ENCODE measurements at places on chromosomes 11 and 22.

DNA sequence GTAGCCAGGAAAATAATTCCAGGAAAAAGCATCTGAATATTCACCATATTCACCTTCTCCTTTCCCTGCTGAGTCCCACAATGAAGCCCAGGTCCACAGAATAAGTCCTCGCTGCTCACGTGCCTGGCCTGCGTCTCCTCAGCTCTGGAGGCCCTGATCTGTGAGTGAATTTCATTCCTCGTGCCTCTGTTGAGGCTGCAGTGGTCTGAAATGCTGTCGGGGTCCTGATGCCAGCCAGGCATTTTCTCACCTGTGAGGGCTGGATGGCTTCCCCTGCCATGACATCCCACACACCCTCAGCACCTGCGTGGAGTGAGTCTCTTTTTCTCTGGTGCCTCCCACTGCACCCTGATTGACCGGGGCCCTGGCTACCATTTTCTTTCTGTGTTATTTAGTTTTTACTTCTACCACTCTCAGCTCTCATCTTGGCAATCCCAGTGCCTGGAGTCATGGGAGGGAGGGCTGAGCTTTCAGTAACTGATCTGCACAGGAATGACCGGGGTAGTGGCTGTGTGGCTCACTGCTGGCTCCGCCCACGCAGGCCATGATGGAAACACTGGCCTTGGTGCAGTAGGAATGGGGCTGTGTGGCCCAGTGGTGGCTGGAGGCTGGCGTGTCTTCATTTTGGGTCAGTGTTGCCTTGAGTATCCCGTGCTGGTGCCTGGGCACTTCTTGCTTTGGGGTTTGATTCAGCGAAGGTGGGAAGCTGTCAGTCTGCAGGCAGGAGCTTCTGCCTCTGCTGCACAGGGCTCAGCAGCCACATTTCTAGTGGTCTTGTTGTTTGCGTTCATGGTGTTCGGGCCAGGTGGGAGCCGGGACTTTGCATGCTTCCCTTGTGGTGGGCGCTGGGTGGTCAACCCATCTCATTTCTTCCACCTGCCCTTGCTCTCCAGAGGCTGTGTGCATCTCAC is 807.2 kb downstream of the TBC1D22A start:
- no peak for DNase-seq

DNA sequence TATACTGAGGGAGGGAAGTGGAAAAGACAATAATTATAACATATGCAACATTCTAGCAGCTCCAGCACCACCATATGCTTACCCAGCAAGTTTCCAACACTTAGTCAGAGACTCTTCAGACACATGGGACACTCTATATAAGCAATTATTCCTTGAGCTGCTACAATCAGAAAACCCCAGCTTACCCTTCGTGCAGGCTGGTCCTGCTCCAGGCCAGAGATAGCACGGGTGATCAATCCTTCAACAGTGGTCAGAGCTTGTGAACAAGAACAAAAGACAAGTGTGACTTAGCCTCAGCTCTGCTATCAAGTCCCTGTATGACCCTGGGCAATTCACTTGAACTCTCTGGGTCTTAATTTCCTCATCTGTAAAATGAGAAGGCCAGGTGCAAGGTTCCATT is 1.5 kb downstream of the ZPR1 start:
- DNase-seq: no peak

GRCh38 chr11:120235024-120235628 is 4.8 kb upstream of the POU2F3 start:
- DNase-seq: no peak

DNA sequence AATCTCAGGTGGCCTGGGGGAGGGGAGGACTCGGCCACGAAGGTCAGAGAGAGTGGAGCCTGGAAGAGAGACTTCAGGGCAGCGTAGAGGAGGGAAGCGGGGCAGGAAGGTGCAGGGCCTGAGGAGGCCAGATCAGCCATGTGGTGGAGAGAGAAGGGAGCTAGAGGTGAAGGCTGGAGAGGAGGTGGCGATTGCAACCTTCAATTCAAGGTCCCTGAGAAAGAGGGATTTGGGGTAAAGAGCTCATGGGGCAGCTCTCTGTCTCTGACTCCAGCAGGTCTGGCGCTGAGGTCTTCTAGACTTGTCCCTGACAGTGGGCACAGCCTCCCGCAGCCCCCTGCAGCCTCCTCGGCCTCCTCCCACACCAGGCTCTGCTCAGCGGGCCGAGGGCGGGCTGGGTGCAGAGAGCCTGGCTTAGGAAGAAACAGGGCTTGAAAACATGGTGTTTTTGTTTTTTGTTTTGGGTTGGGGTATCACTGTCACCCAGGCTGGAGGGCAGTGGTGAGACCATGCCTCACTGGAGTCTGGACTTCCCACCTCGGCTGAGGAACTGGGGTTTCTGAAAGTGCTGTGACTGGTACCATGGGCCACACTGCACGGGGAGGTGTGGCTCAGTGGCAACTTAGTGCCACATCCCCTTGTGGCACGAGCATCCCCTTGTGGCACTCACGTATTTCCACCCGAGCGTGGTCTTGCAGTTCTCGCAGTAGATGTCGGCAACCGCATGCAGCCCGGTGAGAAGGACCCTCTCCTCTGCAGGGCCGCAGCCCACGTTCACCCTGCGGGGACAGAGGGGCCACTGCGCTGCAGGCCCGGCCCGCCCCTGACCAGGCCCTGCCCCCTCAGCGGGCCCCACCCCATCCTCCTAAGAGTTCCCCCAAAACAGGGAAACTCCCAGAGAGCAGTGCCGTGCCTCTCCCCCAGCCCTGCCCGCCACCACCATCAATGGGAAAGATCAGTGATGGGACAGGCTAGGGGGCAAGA is 32.6 kb downstream of the YPEL1 start:
- DNase-seq: no peak

GRCh38 chr11:122363296-122363695 is 247.3 kb upstream of the BLID start:
- no peak for DNase-seq

DNA sequence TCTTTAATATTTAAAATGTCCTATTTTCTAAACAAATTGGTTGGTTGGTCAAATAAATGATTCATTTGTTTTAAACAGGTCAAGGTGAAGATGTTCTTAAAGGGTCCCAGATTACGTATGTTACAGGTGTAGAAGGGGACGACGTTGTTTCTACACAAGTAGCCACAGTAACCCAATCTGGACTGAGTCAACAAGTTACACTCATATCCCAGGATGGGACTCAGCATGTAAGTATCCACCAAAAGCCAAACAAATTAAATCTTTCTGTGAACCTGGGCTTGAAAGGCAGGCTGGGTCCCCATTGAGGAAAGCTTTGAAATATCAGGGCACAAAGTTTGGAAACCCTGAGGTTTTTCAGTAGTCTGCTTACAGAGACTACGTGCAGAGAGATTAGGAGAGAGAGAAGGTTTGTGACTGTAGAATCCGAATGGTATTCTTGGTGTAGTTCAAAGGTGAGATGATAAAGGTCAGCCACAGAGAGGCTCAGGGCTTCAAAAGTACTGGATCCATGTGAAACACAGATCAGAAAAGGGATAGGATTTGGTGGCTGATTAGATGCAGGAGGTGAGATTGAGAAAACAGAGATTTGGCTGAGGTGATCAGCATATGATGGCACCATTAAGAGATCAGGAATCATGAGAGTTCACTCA is 51.7 kb downstream of the ZNF143 start:
- no peak for DNase-seq

DNA sequence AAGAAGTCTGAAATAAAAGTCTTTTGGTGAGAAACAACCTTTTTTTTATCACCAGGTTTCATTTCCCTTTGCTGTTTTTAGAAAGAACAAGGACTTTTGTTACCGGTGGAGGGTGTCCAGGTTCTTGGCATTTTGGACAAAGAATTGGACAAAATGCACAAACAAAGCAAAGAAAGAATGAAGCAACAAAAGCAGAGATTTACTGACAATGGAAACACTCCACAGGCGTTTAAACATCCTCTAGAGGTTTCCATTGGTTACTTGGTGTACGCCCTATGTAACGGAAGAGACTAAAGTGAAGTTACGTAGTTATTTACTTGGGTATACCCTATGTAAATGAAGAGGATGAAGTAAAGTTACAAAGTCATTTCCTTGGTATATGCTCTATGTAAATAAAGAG is 1487.0 kb downstream of the LRRC4C start:
- DNase-seq: no peak

- DNase-seq: peak; percentile 33
Measured at GRCh38 chr11:104127828-104128227, 36.1 kb downstream of the PDGFD start.

- DNase-seq: no peak
Measured at GRCh38 chr11:120773501-120774031, 250.3 kb upstream of the TBCEL start.

DNA sequence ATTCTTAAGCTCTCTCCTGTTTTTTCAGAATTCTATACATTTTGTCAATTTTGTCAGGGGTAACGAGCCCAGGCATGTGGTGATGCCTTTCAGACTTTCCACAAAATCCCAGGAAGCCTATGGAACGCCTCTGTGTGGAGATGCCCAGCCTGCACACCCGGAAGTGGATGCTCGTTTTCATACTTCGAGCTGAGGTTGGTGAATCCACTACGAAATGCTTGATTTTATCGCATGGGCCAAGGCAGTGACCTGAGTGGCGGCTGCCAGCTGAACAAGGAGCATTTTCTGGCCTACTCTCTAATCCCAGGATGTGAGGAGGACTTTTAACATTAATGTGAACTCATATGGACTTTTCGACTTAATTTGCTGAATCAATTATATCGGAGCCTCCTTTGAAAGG is 426.7 kb upstream of the B3GAT1 start:
- no peak for DNase-seq

DNA sequence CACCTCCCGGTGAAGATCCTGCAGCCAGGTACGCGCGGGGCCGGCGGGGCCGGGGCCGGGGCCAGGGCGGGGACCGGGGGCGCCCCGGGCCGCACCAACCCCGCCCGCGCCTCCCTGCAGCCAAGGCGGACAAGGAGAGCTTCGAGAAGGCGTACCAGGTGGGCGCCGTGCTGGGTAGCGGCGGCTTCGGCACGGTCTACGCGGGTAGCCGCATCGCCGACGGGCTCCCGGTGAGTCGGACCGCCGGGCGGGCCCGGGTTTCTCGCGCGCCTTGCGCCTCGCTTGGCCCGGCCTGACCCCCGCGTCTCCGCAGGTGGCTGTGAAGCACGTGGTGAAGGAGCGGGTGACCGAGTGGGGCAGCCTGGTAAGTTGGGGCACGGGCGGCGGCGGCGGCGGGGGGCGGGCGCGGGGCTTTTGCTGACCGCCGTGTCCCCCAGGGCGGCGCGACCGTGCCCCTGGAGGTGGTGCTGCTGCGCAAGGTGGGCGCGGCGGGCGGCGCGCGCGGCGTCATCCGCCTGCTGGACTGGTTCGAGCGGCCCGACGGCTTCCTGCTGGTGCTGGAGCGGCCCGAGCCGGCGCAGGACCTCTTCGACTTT is 531 bp downstream of the PIM3 start:
- peak; percentile 52 for DNase-seq

GRCh38 chr11:19660076-19660475 is 52.6 kb upstream of the NAV2 start:
- DNase-seq: peak; percentile 81

GRCh38 chr11:122847466-122847865 is 9.2 kb downstream of the CRTAM start:
- DNase-seq: no peak

GRCh38 chr11:97739932-97740800 is 1280.6 kb upstream of the CNTN5 start:
- no peak for DNase-seq

GRCh38 chr11:30143098-30143705 is 87.6 kb upstream of the FSHB start:
- peak; percentile 34 for DNase-seq

DNA sequence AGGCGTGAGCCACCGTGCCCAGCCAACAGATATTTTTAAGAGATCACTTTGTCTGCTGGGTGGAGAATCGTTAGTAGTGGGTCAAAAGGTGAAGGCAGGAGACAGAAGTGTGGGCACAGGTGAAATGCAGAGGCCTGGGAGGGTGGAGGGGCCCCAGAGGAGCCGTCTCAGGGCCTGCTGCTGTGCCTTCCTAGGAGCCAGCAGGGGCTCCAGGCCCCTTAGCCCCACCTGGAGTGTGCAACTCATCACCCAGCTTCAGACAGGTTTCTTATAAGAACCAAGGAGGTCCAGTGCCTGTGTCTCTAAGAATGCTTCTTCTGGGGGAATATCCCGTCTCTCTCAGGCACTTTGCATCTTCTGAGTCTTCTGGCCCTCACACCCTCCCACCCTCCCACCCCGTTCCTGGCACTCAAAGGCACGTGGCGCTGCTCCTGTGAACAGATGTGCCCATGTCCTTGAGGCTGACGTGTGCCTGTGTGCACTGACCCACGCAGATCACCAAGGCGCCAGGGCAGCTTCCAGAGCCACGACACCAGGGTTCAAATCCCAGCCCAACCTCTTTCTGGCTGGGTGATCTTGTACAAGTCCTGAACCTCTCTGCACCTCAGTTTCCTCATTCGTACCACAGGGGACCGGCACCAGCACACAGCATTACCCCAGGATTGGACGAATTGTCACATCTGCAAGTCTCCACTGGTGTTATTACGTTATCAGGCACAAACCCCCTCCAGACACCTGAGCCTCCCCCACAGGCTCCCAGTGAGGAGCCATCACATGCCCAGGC is 3.4 kb downstream of the ARSA start:
- DNase-seq: no peak

DNA sequence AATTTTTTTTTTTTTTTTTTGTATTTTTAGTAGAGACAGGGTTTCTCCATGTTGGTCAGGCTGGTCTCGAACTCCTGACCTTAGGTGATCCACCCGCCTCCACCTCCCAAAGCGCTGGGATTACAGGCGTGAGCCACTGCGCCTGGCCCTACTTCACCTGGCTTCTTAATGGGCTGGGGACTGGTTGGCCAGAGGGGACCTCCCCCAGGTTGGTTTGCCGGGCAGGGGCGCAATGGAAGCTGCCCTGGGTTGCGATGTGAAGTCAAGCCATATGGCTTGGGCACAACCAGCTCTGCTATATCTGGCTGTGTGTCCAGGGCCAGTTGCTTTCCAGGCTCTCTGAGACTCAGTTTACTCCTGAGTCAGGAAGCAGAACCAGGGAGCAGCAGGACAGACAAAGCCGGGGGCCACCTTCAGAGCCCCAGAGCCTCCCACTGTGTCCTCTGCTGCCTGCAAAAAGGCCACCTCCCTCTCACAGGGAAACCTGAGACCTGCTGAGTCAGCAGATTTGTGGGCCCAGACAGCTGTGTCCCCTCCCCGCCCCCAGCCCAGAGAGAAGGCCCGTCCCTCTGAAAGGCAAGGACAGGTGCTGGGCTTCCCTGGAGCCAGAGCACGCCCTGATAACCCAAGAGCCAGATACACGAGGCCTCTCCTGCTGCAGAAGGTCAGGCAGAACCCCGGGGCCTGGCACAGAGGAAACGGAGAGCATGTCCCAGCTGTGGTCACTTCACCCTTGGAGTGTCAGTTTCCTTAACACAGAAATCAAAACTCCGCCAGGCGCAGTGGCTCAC is 29.2 kb upstream of the DAGLA start:
- DNase-seq: no peak

DNA sequence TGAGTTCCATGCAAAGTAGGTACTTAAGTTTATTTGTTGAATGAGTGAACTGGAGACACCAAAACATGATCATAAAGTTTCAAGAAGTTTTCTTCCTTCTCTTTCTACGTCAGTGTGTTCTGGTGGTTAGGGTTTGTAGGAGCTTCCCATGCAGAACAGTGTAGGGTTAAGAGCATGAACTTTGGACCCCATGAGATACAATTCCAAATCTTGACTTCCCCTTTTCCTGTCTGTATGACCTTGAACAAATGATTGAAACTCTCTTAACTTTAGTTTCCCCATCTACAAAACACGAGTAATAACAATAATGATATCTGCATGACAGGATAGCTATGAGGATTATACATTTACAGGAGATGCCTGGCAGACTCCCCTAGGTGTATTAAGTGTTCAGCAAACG is 41.0 kb upstream of the TENM4 start:
- no peak for DNase-seq

All from EL (cell line).